Hepatocyte (in vitro differentiated cells): ENCODE measurements at places on chromosomes 7 and 10. TPM values are rescaled to one million over a fixed set of nuclear protein-coding genes. Genes with fewer than 3 reads are reported as not detected.

The LRMDA gene
- polyA plus RNA-seq = 8.3 and 15.7 TPM in 2 replicates

The HKDC1 gene
- polyA plus RNA-seq = 19.5 and 23.6 TPM in 2 replicates

DNA sequence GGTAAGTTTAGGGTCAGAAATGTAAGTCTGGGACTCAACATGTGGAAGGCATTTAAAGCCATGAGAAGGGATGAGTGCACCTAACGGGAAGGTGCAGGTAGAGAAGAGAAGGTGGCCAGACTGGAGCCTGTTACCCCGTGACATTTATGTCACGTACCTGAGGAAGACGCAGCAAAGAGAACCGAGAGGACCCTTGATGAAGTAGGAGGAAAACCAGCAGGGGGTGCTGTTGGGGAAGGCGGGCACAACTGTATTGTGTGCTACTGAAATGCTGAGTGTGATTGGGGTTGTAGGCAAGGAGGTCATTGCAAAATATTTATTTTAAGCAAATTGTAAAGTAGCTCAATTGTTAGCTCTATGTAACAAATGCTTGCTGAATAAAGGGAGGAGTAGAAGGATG lies 338.2 kb upstream of the PRKCQ start:
- no peaks in the 10 kb centered on the region for H3K36me3 ChIP-seq
- no peak overlapping the region for H3K27ac ChIP-seq
- DNase-seq = no peak
- no peaks in the 10 kb centered on the region for H3K27me3 ChIP-seq

GRCh38 chr10:92219559-92219958 lies 71.3 kb downstream of the CPEB3 start:
- no peaks in the 10 kb centered on the region for H3K4me1 ChIP-seq
- H3K27ac ChIP-seq = no peak overlapping the region
- no peak overlapping the region for H3K4me3 ChIP-seq
- DNase-seq = no peak
- no peaks in the 10 kb centered on the region for H3K36me3 ChIP-seq

- no peak for DNase-seq
- no peaks in the 10 kb centered on the region for H3K27me3 ChIP-seq
- H3K36me3 ChIP-seq = no peaks in the 10 kb centered on the region
- H3K4me1 ChIP-seq = peaks cover 16% of the 10 kb centered on the region
- no peak overlapping the region for H3K4me3 ChIP-seq
Measured at GRCh38 chr7:47046949-47047348, 535.0 kb downstream of the TNS3 start.
